WTC11 (cell line): ENCODE measurements at places on chromosomes 7 and 10. TPM values are rescaled to one million over a fixed set of nuclear protein-coding genes. Genes with fewer than 3 reads are reported as not detected.

Gene TWIST1
- total RNA-seq = 0.23 to 0.37 TPM in 2 of 3 replicates, not detected in the other

GRCh38 chr7:50851891-50852290 lies 69.2 kb upstream of the GRB10 start:
- H3K27ac ChIP-seq = no peak overlapping the region
- H3K27me3 ChIP-seq = peaks cover 8% of the 10 kb centered on the region
- H3K4me3 ChIP-seq = no peak overlapping the region
- DNase-seq = no peak
- no peaks in the 10 kb centered on the region for H3K36me3 ChIP-seq

GRCh38 chr7:137953665-137954470 lies 48.0 kb downstream of the CREB3L2 start:
- DNase-seq = no peak
- peaks cover 9% of the 10 kb centered on the region for H3K36me3 ChIP-seq
- H3K4me1 ChIP-seq = peaks cover 80% of the 10 kb centered on the region
- H3K27me3 ChIP-seq = no peaks in the 10 kb centered on the region
- H3K4me3 ChIP-seq = peak overlapping the region; percentile 17; the same call in 1 of the 2 replicates

GRCh38 chr7:12314199-12314598 lies 89.5 kb downstream of the VWDE start:
- no peaks in the 10 kb centered on the region for H3K4me1 ChIP-seq
- H3K36me3 ChIP-seq = peaks cover 8% of the 10 kb centered on the region; the same call in 1 of the 2 replicates
- no peak for DNase-seq
- no peaks in the 10 kb centered on the region for H3K27me3 ChIP-seq
- H3K4me3 ChIP-seq = no peak overlapping the region
- H3K27ac ChIP-seq = no peak overlapping the region

Gene TFR2
- total RNA-seq = 5.7 to 7.1 TPM (median 5.8 TPM) in 3 replicates

- no peak for DNase-seq
- H3K27ac ChIP-seq = no peak overlapping the region
- H3K36me3 ChIP-seq = peaks cover 61% of the 10 kb centered on the region
- H3K4me3 ChIP-seq = no peak overlapping the region
- H3K27me3 ChIP-seq = no peaks in the 10 kb centered on the region
These were observed 68.9 kb downstream of the RBM33 start for GRCh38 chr7:155713384-155713783.

Gene JAKMIP3
- 1.2 to 1.7 TPM (median 1.4 TPM) in 3 replicates for total RNA-seq

Gene NKX2-3
- total RNA-seq = not detected in 3 replicates

DNA sequence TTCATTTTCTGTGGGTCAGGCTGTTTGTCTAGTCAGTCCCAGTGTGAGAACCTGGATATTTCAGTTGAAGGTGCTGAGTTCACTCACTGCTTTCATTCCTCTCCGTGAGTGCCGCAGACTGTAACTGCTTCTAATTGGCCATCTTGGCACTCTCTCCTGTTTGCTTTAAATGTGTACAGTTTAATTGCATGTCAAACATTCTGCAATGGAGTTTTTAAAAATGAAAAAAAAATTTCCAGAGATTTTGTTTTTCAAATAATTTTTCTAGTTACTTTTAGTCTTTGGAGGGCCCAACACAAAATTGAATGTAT lies 87.8 kb downstream of the CCSER2 start:
- no peak overlapping the region for H3K4me3 ChIP-seq
- H3K27ac ChIP-seq = no peak overlapping the region
- no peak for DNase-seq
- H3K36me3 ChIP-seq = peaks cover 59% of the 10 kb centered on the region

- H3K4me1 ChIP-seq = peaks cover 15% of the 10 kb centered on the region
- H3K36me3 ChIP-seq = no peaks in the 10 kb centered on the region
- peak overlapping the region; percentile 38 for H3K4me3 ChIP-seq
- H3K27me3 ChIP-seq = no peaks in the 10 kb centered on the region
These were observed 55.9 kb downstream of the PWWP2B start for GRCh38 chr10:132452651-132453469.

GRCh38 chr7:25386311-25386744 lies 158.0 kb upstream of the NPVF start:
- no peak overlapping the region for H3K4me3 ChIP-seq
- peaks cover 8% of the 10 kb centered on the region for H3K4me1 ChIP-seq
- no peak for DNase-seq
- H3K27me3 ChIP-seq = no peaks in the 10 kb centered on the region; the same call in 1 of the 2 replicates
- H3K36me3 ChIP-seq = no peaks in the 10 kb centered on the region

DNA sequence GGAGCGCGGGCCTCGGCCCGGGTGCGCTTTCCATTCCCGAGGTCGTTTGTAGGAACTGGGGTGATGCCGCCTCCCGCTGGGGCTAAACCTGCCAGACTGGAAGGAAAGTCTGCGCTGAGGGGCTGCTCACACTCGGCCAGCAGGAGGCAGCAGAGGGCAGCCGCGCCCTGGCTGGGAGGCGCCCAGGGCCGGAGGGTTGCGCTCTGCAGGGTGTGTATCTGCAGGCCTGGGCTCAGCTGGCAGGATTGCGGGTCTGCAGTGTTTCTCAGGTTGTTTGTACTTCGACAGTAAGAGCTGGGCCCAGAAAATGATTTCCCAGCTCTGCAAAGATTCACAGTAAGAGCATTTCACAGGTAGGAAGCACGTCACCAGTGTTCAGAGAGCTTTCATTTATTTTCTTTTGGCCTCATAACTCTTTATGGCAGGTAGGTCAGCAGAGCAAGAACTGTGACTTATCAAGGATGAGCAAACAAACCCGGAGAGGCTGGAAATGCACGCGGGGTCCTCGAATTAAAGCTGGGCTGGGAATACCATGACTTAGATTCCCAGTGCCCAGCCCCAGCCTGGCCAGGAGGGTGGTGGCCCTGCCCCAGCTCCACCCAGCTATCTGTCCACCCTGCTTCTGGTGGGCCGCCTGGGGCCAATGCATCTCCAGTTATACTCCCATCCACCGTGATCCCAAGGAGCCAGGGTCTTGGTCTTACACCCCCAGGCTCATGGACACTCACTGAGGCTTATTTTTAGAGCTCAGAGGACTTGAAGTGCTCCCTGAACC lies 15.2 kb upstream of the PPP2R2D start:
- no peaks in the 10 kb centered on the region for H3K27me3 ChIP-seq
- H3K36me3 ChIP-seq = no peaks in the 10 kb centered on the region
- peaks cover 7% of the 10 kb centered on the region for H3K4me1 ChIP-seq
- no peak overlapping the region for H3K4me3 ChIP-seq
- DNase-seq = peak; percentile 88
- no peak overlapping the region for H3K27ac ChIP-seq

DNA sequence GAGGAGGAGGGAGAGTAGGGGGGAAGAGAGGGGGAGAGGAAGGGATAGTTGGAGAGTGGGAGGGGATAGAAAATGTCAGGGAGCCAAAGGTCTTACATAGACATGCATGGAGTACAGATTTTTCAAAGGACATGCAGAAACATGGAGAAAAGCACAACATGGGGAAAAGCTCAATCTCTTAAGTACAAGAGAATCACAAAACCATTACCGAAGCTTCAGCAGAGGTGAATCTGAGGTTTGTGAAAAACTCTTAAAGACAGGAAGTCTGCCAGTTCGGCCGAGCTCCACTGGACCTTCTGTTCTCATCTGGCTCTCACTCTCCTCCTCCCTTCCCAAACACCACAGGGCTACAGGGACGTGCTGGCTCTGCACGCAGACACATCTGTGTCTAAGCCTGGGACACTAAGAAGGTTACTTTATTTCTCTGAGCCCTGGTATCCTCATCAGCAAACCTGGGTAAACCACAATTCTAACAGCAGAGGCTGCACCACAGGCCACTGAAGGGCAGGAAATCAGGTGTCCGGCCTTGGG lies 133.9 kb downstream of the COBL start:
- 0 out of 2 replicates have a peak, but pooled peaks cover 6% of the 10 kb centered on the region for H3K36me3 ChIP-seq
- no peaks in the 10 kb centered on the region for H3K27me3 ChIP-seq
- H3K4me1 ChIP-seq = peaks cover 16% of the 10 kb centered on the region
- H3K27ac ChIP-seq = peak overlapping the region; percentile 68
- H3K4me3 ChIP-seq = no peak overlapping the region

Gene MRLN
- total RNA-seq = not detected in 3 replicates

DNA sequence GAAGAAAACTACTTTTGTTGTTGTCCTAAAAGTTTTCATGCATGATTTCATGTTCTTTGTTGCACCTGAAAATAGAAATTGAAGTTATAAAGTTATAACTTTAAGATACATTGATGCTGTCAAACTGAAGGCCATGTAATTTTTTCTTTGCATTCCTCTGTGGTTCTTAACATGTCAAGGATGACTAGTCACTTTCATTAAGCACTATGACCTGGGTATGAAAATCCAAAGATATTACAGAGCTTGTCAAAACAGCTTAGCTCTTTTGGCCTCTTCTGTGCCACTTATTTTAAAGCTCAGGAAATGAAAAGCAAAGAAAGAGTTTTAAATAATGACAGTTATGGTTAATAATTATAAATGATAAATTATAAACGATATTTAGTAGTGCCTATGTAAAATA lies 241.6 kb upstream of the CACNA2D1 start:
- H3K4me3 ChIP-seq = no peak overlapping the region
- H3K4me1 ChIP-seq = peaks cover 2% of the 10 kb centered on the region; the same call in 1 of the 2 replicates
- H3K36me3 ChIP-seq = no peaks in the 10 kb centered on the region
- no peaks in the 10 kb centered on the region for H3K27me3 ChIP-seq

DNA sequence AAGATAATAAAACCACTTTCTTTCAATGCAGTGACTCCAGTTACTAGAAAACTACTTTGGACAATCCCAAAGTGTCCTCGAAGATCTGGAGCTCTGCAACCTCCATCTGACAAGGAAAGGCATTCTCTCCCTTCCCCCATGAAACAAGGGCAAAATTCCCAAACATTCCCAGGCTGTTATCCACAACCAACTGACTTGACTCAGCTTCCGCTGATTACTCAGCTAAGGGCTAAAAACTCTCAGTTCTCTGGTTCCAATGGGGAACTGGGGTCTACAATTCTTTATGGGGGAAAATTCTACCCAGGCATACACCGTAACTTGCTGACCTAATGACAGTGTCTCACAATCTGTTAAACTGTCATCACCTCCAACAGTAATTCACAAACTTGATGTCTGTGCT lies 48.4 kb downstream of the SFMBT2 start:
- no peak overlapping the region for H3K4me3 ChIP-seq
- H3K27me3 ChIP-seq = no peaks in the 10 kb centered on the region
- no peak overlapping the region for H3K27ac ChIP-seq
- peaks cover 19% of the 10 kb centered on the region for H3K4me1 ChIP-seq
- no peak for DNase-seq
- peaks cover 87% of the 10 kb centered on the region for H3K36me3 ChIP-seq

Gene SLC16A9
- total RNA-seq = 4.0 to 5.5 TPM (median 4.7 TPM) in 3 replicates

Gene OPN1SW
- not detected in 3 replicates for total RNA-seq

- peak overlapping the region; percentile 24 for H3K27ac ChIP-seq
- H3K4me1 ChIP-seq = peaks cover 40% of the 10 kb centered on the region
- peak overlapping the region; percentile 6; the same call in 1 of the 2 replicates for H3K4me3 ChIP-seq
These were observed 26.6 kb downstream of the DGKI start for GRCh38 chr7:137820156-137820555.

- H3K36me3 ChIP-seq = no peaks in the 10 kb centered on the region
- peak overlapping the region; percentile 97 for H3K27ac ChIP-seq
- H3K27me3 ChIP-seq = no peaks in the 10 kb centered on the region; the same call in 1 of the 2 replicates
- no peak for DNase-seq
These were observed 1.6 kb upstream of the GTF2I start for GRCh38 chr7:74655768-74656440.

Gene ADAM22
- 12.4 to 14.5 TPM (median 14.5 TPM) in 3 replicates for total RNA-seq

Gene UPK3B
- total RNA-seq = 1.4 to 3.6 TPM (median 3.2 TPM) in 3 replicates

GRCh38 chr7:92988051-92988450 lies 129.7 kb downstream of the SAMD9 start:
- peaks cover 19% of the 10 kb centered on the region for H3K4me1 ChIP-seq
- H3K27ac ChIP-seq = no peak overlapping the region
- H3K4me3 ChIP-seq = no peak overlapping the region
- no peaks in the 10 kb centered on the region for H3K36me3 ChIP-seq
- DNase-seq = no peak

- no peaks in the 10 kb centered on the region for H3K27me3 ChIP-seq
- H3K36me3 ChIP-seq = peaks cover 72% of the 10 kb centered on the region
- no peak for DNase-seq
- H3K4me3 ChIP-seq = no peak overlapping the region
- H3K27ac ChIP-seq = no peak overlapping the region
- no peaks in the 10 kb centered on the region for H3K4me1 ChIP-seq
These were observed 22.2 kb downstream of the ARMH3 start for GRCh38 chr10:102033787-102034186.

DNA sequence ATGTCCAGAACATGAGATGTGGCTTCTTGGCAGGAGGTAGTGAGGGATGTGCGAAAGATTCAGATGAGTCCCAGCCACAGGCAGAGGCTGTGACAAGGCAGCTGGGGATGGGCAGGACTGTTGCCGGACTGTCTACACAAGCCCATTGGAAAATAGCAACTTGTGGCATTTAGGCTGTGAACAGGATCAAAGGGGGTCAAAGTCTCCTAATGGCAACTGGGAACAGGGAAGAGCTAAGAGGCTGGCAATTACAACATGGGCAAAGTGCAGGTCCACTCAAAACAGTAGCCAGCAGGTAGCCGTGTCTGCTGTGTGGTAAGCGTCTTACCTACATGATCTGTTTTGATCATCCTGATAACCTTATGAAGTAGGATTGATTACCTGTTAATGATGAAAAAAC lies 254.2 kb upstream of the ZNF32 start:
- no peak overlapping the region for H3K27ac ChIP-seq
- no peaks in the 10 kb centered on the region for H3K36me3 ChIP-seq
- H3K4me1 ChIP-seq = peaks cover 10% of the 10 kb centered on the region
- no peaks in the 10 kb centered on the region for H3K27me3 ChIP-seq
- no peak for DNase-seq

DNA sequence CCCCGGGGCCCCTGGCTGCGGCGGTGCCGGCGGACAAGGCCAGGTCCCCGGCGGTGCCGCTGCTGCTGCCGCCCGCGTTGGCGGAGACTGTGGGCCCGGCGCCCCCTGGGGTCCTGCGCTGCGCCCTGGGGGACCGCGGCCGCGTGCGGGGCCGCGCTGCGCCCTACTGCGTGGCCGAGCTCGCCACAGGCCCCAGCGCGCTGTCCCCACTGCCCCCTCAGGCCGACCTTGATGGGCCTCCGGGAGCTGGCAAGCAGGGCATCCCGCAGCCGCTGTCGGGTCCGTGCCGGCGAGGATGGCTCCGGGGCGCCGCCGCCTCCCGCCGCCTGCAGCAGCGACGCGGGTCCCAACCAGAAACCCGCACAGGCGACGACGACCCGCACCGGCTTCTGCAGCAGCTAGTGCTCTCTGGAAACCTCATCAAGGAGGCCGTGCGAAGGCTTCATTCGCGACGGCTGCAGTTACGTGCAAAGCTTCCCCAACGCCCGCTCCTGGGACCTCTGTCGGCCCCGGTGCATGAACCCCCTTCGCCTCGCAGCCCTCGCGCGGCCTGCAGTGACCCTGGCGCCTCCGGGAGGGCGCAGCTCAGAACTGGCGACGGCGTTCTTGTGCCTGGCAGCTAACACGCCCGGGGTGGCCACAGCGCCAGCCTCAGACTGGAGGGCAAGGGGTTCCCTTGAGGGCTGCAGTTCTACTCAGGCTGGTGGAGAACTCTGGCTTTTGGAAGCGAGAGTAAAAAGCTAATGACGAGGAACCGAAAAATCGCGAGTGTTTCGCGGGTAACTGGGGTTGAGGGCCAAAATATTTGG lies 804 bp downstream of the FRAT1 start:
- peak overlapping the region; percentile 83 for H3K4me3 ChIP-seq
- H3K36me3 ChIP-seq = no peaks in the 10 kb centered on the region
- H3K4me1 ChIP-seq = peaks cover 29% of the 10 kb centered on the region
- peaks cover 33% of the 10 kb centered on the region for H3K27me3 ChIP-seq

DNA sequence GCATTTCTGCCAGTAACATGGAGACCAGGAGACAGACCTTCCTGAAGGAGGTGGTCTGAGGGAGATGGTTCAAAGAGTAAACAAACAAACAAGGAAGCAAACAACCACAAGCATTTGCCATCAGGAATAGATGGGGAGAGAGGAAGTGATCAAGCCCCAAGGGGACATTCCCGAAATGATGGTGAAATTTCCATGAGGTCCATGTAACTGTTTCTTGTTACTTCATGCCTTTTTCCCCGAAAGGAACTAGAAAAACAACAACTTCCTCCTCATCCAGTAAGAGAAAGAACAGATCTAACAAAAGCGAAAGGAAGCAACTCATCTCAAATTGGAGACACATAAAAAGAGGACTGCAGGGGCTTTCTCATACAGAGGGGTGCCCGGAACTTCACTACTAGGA lies 152.5 kb upstream of the ZNF32 start:
- H3K4me3 ChIP-seq = no peak overlapping the region
- peaks cover 7% of the 10 kb centered on the region; the same call in 1 of the 2 replicates for H3K4me1 ChIP-seq
- H3K36me3 ChIP-seq = no peaks in the 10 kb centered on the region
